ENCODE measurements at places on chromosomes 2 and 18.

DNA sequence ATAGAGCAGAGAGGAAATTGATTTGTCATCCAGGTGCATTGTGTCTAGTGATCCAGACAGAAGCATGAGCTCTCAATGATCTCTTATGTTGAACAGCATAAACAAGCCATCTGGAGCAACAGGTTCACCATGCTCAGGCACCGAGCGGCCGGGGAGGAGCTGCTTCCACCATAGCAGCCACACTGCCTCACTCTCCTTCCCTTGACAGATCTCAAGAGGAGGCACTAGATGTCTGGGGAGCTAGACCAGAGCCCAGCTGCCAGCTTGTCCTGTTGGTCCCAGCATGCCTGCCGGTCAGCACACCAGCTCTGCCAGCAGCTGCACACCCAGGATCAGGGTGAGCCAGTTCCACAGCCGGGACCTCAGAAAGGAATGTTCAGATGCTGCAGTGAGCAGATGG lies 17.5 kb upstream of the LONRF2 start:
- DNase-seq: no peak

DNA sequence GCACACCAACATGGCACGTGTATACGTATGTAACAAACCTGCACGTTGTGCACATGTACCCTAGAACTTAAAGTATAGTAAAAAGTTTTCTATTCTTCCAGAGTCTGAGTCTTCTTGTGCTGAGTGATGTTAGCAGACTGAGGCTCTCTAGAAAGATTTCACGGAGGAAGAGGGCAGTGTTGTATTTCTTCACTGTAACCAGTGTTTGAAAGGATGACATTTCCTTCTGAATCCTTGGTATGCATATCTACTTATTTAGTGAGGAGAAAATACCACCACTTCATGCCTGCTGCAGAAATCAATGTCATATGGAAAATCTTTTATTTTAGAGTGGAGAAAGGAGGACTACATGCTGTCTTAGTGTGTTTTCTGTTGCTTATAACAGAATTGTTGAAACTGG lies 357.1 kb downstream of the CCDC85A start:
- DNase-seq: no peak

- no peak for DNase-seq
Measured at GRCh38 chr2:197613509-197613987, 61.8 kb downstream of the RFTN2 start.

GRCh38 chr2:39431592-39432316 lies 5.3 kb downstream of the MAP4K3 start:
- DNase-seq: peak; percentile 70

- DNase-seq: no peak
Measured at GRCh38 chr2:100924520-100925451, 77.3 kb upstream of the RPL31 start.
